ENCODE measurements at places on chromosomes 6 and 20.

DNA sequence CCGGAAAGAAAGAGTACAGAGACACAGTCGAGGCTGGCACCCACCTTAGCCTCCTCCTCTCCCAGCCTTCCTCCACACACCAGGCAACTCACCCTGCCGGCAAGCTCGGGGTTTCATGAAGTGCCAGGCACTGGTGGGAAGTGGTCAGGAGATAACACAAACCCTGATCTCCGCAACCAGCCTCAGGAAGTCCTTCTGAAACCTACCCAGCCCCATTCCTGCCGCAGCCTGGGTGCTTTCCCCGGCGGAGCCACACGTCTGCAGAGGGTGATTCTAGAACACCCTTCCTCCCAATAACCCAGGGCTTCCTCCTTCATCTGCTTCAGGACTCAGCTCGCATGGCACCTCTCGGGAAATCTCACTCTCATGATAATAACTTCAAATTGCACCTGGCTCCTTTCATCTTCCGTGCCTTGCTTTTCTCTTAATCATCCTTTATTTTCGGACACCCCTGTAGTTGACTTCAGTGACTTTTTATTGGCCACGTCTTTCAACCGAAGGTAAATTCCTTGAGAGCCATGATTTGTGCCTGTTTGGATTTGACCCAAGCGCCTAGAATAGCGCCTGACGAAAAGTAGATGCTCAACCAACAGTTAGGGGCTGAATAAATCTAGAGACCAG is 8.7 kb upstream of the HLA-E start:
- no peak for DNase-seq

GRCh38 chr6:105280033-105280432 is 100.2 kb upstream of the POPDC3 start:
- no peak for DNase-seq

GRCh38 chr6:35451354-35452182 is 570 bp upstream of the FANCE start:
- no peak for DNase-seq

- DNase-seq, result no peak
Measured at GRCh38 chr6:37187321-37188022, 17.5 kb downstream of the PIM1 start.

GRCh38 chr20:40810332-40811000 is 121.4 kb upstream of the MAFB start:
- no peak for DNase-seq

DNA sequence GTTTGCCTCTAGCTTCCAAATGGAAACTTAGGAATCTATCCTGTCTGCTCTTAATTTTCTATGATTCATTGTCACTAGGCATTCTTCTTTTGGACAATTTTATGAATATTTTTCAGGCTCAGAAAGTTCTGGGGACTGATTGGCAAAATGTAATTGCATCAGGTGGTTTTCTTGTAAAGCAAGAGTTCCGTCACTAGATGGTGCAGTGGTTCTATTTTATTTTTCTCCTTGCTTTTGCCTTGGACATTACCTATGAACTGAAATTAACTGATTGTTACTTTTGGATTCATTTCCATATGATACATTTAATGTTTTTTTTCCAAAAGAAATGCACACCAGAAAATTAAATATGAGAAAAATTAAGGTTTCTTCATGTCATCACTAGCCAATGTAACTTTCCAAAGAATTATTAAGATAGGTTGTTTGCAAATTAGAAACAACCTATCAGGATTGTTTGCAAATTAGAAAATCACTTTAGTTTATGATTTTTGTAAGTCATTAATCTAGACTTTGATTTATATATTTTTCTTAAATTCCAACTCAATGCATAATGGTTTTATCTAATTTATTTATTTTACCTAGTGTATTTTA is 48.0 kb downstream of the TMEM170B start:
- DNase-seq, result peak; percentile 66

GRCh38 chr6:170453586-170454511 is 99.3 kb downstream of the PSMB1 start:
- no peak for DNase-seq

DNA sequence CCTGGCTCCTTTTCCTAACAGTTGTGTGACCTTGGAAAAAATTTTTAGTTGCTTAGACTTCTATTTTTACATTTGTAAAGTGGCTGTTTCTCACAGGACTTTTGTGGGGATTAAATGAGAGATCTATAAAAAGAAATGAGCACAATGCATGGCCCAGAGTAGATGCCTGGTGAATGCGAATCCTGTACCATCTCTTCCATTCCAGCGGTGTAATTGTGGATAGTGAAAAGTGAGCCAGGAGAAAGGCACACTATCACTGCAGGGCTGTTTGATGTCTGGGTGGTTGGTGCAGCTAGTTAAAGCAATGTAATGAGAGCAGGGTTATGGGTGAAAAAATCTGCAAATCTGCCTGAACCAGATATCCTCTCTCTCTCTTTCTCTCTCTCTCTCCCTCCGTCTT is 347.5 kb upstream of the CITED2 start:
- no peak for DNase-seq

Measured in GM13977 (cell line).